ENCODE measurements at places on chromosomes 16 and 17.

- DNase-seq: no peak
Observed at GRCh38 chr16:88390735-88391134, 8.0 kb downstream of the ZNF469 start.

DNA sequence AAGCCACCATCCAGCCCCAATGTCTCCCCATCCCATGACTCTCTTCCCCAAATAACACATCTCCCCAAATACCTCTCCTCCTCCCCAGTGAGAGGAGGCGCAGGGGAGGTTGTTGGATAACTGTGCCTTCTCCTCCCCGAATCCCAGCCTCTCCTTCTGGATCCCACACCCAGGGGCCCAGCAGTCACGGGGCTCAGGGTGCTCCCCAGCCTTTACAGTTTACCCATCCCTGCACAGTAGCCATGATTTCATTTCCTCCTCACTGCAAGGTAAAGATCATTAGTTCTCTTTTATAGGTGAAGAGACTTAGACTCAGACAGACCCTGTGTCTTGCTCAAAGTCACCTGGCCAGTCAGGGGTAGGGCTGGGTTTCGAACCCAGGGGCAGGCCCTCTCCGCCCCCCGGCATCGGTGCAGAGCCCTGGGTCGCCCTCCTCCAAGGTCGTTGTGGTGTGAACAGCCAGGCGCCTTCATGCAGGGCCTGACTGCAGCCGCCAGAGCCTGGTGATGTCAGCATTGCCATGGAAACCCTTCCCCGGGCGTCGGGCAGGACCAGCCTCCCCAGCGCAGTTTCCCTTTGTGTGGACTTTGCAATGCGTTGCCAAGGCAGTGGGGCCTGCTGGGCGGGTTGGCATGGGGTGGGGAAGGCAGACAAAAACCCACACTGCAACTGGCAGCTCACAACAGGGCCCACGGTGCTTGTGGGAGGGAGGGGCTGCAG lies 53.3 kb upstream of the TOB1 start:
- DNase-seq: peak; percentile 87

GRCh38 chr17:41333836-41334235 lies 16.8 kb downstream of the KRT33A start:
- DNase-seq: no peak

DNA sequence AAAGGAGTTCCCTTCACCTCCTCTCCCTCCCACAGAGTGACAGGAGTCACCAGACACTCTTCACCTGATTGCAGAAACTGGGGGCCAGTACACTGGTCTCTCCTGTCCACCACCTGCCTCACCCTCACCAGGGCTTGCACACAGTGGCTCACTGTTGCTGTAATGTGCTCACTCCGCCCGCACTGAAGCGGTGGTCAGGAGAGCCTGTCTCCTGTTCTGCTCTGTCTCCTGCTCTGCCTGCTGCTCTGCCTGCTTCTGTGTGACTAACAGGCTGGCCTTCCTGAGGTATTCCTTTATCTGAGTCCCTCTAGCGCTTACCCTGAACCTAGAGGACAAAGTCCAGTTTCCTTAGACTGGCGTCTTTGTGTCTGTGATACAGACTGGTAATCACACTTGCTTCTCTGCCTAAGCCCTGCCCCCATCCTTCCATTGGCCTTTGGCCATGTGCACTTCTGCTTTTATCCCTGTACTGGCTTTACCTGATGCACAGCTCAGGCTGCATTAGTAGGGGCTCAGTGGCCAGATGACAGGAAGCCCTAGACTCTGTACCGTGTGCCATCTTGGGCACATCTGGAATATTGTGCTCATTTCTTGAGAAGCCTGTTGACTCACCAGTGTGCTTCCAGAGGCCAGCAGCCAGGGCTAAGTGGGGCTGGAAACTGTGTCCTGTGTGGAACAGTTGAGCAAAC lies 13.3 kb downstream of the PROCA1 start:
- DNase-seq: no peak

DNA sequence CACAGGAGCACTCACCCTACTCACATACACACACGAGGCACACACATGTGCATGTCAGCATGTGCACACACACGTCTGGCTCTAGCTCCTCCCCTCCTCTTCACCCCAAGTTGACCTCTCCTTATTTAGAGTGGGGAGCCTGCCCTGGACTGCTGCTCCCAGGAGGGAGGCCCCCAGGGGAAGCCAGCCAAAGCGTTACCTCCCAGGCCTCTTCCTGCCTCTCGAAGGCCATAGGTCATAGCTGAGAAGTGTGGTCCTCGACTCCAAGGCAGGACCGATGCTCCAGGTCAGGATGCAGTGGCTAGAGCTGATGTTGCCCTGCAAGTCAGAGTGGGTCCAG lies 18.8 kb downstream of the POLR3K start:
- no peak for DNase-seq

- no peak for DNase-seq
Observed at GRCh38 chr17:3966720-3967363, 2.6 kb upstream of the ATP2A3 start.

GRCh38 chr16:1651094-1651973 lies 26.7 kb upstream of the JPT2 start:
- no peak for DNase-seq

- no peak for DNase-seq
Observed at GRCh38 chr17:8614988-8615387, 15.5 kb downstream of the MYH10 start.

- DNase-seq: no peak
Observed at GRCh38 chr16:86924537-86924936, 346.2 kb downstream of the FOXL1 start.

- DNase-seq: no peak
Observed at GRCh38 chr17:75079023-75079373, 8.8 kb upstream of the SLC16A5 start.

- DNase-seq: no peak
Observed at GRCh38 chr17:4001048-4001590, 36.9 kb upstream of the ATP2A3 start.

DNA sequence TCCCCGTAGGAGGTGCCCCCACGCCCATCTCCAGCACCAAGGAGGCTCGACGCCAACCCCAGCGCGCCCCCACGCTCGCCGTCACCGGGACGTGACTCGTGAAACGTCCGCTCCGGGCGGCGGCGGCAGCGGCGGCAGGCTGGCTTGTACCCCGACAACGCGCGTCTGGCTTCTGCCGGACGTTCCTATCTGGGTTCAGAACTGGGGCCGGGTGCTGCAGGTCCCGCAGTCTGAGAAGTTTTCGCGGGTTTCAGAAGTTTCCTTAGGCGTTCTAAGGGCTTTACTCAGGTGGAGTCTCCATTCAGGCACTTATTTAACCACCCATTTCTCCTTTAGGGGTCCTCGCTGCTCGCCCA lies 672 bp upstream of the ALKBH5 start:
- DNase-seq: peak; percentile 86

DNA sequence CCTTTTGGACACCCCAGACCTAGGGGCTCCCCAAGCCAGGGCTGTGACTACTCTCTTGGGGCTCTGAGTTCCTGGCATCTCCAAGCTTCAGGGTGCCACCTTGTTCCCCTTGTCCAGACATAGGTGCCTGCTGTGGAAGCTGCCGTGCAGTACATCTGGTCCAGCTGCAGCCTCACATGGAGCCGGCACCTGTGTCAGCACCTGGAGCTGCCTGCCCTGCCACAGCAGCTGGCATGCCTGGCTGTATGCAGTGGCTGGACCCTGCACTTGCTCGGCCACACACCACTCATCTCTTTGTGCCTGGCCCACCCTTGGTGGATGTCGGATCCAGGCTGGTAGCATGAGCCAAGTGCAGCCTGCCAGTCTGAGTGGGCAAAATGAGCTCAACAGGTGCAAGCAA lies 775.8 kb downstream of the CDH11 start:
- no peak for DNase-seq

- DNase-seq: peak; percentile 44
Observed at GRCh38 chr16:10180771-10181163, 1.5 kb downstream of the GRIN2A start.

DNA sequence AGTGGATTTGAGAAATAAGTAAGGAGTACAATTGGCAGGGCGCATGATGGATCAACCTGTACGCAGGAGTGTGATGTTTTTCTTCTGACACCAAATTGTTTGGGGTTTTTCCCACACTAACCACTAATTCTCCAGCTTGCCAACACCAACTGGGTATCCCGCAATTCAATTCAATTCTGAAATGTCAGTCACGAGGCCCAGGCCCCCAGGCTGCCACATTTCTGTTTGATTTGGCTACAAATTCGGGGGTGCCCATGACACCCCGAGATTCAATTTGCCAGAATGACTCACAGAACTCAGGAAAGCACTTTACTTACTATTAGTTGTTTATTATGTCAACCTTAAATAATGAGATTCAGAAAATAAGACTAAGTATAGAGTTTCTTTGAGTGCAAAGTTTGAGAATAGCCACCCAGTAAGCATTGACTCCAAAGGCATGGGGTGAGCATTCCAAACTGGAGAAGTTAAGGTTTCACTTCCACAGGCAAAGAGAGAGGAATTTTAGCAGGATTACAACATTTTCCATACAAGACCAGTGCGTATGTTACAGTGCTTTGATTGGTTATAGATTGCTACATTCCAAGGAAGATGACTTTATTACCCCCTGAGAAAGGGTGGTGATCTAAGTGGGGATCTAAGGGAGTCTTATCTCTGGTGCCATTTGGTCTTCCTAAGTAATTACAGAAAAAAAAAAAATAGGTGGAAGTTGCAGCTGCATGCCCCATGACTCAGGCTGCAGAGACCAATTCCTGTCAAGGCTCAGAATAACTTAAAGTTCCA lies 11.5 kb downstream of the SLC46A1 start:
- no peak for DNase-seq

DNA sequence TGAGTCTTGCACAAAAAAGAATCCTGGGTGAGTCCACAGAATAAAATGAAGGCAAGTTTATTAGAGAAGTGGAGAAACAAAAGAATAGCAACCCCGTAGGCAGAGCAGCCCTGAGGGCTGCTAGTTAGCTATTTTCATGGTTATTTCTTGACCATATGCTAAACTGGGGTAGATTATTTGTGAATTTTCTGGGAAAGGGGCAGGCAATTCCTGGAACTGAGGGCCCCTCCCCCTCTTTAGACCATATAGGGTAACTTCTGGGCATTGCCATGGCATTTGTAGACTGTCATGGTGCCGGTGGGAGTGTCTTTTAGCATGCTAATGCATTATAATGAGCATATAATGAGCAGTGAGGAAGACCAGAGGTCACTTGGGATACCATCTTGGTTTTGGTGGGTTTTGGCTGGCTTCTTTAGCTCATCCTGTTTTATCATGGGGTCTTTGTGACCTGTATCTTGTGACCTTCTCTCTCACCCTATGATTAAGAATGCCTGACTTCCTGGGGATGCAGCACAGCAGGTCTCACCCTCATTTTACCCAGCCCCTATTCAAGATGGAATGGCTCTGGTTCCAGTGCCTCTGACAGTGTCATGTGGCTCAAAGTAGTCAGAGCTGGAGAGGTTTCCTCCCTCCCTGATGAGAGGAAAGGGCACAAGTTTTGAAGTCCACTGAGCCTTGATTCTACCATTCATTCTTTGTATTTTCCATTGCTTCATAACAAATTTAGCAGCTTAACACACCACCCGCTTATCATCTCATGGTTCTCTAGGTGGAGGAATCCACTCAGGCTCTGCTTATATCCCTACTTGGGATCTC lies 55.7 kb upstream of the LGALS9 start:
- DNase-seq: no peak
